ENCODE measurements at places on chromosomes 5 and 9.

- DNase-seq, result no peak
These were observed 172.1 kb downstream of the RGS3 start for GRCh38 chr9:113635586-113635985.

- DNase-seq, result no peak
These were observed 229.7 kb downstream of the MELK start for GRCh38 chr9:36802201-36802920.

- DNase-seq, result no peak
These were observed 84.7 kb downstream of the BASP1 start for GRCh38 chr5:17302106-17302505.

- DNase-seq, result no peak
These were observed 128.0 kb downstream of the SPATA31D1 start for GRCh38 chr9:82116556-82116955.

DNA sequence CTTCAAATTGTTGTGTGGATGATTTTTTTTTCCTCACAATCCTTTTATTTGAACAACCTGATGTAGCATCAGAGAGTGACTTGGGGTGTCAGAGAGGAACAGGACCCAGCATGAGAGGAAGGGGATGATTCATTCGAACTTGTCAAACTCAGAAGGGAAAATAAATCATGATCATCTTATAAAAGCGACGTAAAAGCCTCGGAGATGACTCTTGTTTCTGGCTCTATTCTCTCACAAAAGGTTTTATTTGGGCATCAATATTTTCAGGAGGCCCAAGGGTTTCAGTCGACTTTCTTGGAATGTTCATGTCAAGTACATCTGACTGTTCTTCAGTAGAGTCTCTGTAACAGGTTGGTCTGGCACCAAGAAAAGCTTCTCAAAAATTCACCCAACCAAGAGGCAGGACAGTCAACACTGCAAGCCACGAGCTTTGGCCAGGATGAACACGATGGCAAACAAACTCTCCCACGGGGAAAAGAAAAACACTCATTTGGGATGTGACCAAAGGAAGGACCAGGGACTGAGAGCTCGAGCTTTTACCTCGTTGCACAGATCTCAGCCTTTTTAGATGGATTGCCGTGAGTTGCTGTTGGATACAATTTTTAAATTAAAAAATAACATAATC is 55.1 kb downstream of the ANKH start:
- DNase-seq, result no peak

- no peak for DNase-seq
These were observed 5.5 kb downstream of the PTBP3 start for GRCh38 chr9:112327718-112328450.

DNA sequence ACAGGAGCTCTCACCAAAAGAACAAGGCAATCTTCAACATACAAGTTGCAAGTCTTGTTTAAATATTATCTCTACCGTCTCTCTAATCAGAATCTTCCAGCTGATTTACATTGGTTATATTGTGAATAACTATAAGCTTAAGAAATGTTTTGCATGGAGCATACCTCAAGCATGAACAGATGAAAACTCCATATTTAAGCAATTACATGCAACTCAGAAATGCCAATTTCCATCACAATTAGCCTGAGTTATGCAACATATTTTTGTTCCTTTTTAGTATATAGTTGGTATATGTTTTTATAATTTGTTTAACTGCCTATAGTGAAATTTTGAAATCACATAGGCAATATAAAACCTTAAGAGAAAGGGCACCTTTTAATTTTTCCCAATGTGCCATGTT is 142.5 kb downstream of the DENND1A start:
- DNase-seq, result no peak

DNA sequence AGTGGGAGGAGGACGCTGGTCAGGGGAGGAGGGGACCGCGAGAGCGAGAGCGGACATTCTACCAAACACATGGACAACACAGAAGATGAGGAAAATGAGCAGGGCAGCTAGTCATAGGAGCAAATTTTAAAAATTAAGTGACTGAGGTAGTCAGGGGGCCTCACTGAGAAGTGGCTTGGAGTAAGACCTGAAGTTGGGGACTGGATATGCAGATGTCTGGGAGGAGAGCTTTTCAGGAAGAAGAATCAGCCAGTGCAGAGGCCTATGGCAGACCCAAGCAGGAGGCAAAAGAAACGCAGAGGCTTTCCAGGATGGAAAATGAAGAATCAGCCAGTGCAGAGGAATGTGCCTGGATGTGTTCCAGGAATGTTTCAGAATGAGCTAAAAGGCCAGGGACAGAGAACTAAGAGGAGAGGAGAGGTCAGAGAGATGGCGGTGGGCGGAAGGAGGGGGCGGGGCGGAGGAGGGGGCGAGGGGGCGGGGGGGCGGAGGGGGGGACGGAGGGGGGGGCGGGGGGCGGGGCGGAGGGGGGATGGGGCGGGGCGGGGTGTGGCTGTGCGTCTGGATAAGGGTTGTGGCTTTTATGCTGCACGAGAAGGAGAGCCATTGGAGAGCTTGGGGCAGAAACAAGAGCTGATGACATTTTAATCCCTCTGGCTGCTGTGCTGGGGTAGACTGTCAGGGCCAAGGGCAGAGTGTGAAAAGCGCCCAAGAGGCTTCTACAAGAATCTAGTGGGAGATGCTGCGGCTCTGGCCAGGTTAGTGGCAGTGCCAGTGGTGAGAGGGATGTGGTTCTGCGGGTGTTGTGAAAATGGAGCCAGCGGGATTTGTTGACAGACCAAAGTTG is 129.6 kb downstream of the KCNIP1 start:
- peak; percentile 75 for DNase-seq

- DNase-seq, result no peak
These were observed 86.6 kb downstream of the GNA14 start for GRCh38 chr9:77561331-77562018.

DNA sequence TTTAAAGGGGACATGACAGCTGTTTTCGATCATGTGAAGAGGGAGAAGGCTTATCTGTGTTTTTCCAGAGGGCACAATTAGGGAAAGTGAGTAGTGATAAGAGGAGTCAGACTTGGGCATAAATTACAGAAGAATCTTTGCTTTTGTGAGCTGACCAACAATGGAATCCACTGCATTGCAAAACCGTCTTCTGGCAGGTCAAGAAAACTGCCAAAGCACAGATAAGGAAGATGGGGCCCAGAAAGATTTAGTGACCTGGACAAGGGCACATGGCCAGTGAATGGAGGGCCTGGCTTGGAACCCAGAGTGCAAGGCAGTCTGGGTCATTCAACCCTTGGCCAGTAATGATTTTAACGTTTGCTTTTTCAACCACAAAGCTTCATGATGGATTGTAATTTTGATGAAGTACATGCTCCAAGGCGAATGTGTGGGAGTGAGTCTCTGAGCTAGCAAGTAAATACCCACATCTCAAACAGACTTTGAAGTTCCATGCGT is 153.2 kb upstream of the MAST4 start:
- no peak for DNase-seq

DNA sequence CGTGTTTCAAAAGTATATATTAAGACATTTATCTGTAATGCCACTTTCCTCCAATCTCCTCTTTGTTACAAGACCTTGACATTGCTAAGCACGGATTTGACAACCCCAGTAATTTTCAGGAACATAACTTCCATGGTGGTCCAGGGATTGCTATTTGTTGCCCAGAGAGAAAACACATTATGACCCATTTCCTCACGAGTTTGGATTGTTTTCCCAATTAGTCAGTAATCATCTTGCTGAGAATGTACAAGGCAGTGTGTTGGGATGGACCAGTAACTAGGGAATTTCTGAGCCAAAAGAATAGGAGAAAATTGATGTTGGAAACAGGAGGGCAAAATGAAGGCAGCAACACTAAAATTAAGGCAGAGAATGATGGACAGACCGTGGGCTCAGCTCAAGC is 574.1 kb downstream of the EBF1 start:
- no peak for DNase-seq

DNA sequence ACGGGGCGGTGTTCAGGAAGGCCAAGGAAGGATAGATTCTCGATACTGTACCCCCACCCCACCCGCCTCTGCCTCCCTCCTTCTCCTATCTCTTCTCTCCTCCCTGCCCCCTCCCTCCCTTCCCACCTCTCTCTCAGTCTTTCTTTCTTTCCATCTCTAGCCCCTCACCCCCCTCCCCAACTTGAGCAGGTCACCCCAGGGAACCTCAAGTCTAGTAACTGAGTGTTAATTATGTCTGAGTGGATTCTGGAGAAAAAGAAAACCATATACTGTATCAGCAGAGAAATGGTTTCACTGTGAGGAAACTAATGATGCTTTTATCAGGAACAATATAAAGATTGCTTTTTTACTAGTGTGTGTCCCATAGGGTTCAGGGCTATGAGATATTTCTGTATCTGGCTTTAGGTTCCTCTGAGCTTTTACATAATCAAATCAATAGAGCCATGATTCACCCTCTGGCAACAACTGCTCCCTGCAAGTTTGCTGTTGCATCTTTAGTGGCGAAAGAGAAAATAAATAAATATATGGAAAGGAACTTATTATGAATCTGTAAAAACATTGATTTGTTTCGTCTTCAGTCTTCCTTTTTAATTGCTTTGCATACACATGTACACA is 639.7 kb downstream of the CCDC171 start:
- no peak for DNase-seq

Measured in large intestine (tissue), 12 donors.